Stimulated activated CD8-positive, alpha-beta memory T cell treated with anti-CD3 and anti-CD28 coated beads, Interleukin-4, amount 100 ng/mL, for 24 hours (primary cell): ENCODE measurements at places on chromosomes 7 and 10.

DNA sequence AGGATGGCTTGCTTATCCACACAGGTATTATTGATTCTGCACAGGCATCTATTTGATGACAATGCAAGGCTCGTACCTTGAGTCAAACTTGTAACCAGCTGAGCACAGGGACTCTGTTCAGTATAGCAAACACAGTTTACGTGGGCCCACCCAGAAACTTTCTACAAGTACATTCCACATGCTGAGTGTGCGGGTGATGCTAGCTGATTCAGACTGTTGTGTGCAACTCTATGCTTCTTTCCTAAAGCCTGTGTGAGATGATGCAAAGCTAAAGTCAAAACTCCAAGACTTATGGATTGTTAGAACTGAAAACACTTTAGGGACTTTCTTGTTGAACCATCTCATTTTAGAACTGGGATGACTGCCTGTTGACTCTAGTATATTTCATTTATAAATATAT is 21.5 kb upstream of the CALD1 start:
- no peak for DNase-seq

DNA sequence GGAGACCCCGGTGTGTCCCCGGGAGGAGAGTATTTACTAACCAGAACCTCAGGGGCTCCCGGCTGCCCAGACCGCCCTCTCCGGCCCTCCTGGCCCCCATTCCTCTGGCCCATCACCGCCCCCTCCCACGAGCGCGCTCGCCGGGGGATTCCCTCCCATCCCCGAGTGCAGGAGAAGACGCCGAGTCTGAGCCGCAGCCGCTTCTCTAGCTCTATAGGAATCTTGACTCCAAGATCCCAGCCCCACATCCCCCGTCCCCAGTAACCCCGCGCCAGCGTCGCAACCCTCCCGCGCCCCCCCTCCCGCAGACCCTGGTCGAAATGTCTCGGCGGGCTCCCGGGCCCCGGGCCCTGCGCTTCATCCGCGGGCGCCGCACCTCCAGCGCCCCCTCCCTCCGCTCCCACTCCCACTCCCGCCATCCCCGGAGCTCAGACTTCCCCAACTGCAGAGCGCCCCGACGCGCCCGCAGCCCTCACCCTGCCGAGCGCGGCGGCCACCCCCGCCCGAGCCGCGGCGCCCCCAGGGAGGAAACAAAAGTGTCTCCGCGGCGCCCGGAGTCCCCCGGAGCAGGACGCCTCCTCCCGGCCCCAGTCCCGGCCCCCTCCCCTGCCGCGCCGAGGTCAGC is 541 bp downstream of the ELMO1 start:
- DNase-seq: no peak

- no peak for DNase-seq
These were observed 139.9 kb downstream of the BUB3 start for GRCh38 chr10:123294109-123294508.

DNA sequence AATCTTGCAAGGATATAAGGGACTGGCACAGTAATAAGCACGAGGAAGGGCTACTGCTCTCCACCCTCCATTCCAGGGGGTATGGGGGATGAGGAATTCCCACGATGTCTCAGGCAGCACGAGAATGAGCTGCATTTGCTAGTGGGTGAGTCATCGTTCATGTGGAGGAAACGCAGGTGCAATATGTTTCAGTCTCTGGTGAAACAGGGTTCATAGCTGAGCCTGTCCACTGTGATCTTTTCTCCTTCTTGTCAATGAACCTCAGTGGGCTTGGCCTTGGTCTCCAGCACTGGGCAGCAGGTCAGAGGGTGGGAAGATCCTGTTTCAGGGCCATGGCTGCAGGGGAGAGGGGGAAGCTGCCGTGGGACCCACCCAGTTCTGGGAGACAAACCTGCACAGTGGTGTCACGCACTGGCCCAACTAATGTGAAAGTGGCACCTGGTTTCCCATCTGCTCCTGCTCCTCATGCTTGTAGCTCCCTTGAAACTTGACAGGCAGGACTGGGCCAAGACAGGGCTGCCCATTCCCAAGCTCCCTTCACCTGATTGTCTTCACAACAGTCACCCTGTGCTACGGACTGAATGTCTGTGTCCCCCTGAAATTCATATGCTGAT is 181.9 kb downstream of the USP6NL start:
- DNase-seq: no peak

- no peak for DNase-seq
These were observed 117.2 kb upstream of the ADCY1 start for GRCh38 chr7:45456747-45457524.

GRCh38 chr10:4240608-4241197 is 455.7 kb upstream of the KLF6 start:
- no peak for DNase-seq

DNA sequence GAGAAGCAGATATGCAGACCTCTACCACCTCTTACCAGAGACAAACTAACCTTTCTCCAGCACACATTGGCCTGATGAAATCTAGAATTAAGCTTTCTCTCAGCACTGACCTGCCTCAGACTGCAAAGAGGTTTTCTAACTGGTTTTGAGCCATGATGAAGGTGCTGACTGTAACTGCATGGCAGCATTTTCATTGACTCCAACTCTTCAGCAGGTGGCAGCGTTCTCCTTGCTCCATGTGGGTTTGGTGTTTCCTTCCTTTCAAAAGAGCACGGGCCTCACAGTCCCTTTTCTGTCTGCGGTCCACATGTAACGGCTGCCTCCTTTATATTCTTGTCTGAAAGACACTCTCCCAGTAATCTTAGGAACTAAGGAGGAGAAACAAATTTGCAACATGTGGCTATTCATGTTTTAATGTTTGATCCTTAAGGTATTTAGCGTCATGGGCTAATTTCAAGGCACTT is 12.6 kb downstream of the KLLN start:
- DNase-seq: peak; percentile 19
